ENCODE measurements at places on chromosomes 6 and 20.

DNA sequence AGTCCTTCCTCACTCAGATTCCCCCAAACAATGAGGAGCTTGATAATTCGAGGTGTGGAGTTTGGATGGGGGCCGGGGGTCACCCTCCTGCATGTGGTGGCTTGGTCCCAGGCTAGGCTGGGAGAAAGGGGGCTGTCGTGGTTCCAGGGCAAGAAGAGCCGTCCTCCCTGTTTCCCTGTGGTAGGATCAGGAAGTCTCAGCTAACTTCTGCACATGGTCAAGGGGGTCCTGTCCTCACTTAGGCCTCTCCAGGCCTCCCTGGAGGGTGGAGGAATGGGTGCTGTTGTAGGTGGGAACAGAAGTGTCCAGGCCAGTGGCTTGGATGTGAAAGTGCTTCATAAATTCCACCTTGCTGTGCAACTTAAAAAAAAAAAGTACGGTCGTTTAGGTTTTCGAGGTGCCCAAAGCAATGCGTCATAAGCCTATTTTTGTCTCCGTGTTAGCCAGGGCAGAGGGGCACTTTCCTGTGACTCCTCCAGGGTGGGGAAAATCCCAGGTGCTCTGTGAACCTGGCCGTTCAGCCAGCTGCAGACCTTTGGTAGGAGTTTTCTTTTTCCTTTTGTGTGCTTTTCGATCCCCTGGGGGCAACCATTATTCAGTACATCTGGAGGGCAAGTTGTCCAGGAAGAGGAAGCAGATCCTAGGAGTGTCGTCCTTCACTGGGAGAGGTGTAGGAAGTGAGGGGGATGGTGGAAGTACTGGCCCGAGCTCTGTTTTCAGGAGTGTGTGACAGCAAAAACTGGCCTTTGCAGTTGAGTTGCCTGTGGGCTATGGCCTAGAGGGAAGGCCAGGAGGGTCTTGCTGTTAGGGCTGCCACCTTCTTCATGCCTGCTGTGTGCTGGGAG, 9.6 kb downstream of the IGF2R start:
- DNase-seq, result no peak

DNA sequence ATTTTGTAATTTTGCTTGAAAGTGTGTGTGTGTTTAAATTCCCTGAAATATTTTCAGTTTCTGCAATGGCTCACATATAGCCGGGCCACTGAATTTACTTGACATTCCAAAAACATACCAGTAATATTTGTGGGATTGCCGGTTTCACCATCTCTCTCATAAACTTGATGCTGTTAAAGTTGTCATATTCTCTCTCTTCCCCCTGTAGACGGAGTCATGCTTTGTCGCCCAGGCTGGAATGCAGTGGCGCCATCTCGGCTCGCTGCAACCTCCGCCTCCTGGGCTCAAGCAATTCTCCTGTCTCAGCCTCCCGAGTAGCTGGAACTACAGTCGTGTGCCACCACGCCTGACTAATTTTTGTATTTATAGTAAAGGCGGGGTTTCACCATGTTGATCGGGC, 122.1 kb downstream of the TIAM2 start:
- no peak for DNase-seq

- DNase-seq, result no peak
Observed at GRCh38 chr6:160581406-160581805, 82.7 kb downstream of the LPA start.

GRCh38 chr6:160510199-160510598, 153.9 kb downstream of the LPA start:
- no peak for DNase-seq

GRCh38 chr6:34490390-34491090, 24.7 kb downstream of the PACSIN1 start:
- DNase-seq, result no peak

DNA sequence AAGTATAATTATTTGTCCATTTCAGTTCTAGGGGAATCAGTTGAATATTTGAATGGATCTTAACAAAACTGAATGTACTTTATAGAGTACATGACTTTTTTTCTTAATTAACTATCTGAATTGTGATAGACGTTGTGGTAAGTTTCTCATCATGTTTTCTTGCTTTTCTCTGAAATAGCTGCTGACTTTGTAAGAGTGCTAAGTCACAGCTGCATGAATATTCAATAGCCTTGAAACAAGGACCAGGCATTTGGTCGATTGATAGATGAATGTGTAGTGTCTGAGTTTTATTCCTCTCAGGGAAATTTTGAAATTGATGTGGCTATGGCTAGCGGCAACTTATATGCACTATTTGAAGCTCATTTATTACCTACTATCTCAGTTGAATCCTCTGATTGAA, 56.0 kb downstream of the ADGRB3 start:
- no peak for DNase-seq

- DNase-seq, result no peak
Observed at GRCh38 chr6:53924277-53924676, 129.5 kb downstream of the LRRC1 start.

DNA sequence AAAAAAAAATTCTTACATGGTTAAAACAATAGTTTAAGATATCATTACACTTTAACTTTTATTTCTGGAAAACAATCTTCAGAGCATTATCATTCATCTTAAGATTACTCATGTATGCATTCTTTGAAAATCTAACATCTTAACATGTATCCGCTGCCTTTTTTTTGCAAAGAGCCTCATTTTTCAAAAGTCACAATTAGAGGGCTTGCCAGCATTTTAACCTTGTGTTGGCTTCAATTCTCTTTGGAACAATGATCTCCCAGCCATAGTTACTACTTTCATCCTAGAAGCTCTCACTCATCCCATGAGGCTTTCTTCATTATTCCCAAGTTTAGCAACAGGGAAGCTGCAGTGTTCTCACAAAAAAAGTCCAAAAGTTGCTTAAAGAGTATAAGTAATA, 330.8 kb downstream of the BCKDHB start:
- DNase-seq, result no peak

DNA sequence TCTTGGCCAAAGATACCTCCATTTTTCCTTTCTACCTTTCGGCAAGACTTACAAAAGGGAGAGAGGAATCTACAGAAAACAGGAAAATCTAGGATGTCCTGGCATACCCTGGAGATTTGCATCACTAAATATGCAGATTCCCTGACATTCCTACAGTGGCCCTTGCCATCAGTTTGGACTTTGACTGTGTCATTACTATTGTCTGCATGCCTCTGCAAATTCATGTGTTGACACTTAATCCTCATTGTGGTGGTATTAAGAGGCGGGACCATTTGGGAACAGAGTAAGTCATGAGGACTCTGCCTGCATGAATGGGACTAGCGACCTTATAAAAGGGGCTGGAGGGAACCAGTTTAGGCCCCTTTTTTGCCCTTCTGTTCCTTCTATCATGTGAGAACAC, 50.5 kb upstream of the DTNBP1 start:
- DNase-seq, result no peak

All from activated CD4-positive, alpha-beta T cell treated with anti-CD3 and anti-CD28 coated beads for 24 hours (primary cell).